T-helper 9 cell (primary cell): ENCODE measurements at places on chromosomes 1 and 21.

DNA sequence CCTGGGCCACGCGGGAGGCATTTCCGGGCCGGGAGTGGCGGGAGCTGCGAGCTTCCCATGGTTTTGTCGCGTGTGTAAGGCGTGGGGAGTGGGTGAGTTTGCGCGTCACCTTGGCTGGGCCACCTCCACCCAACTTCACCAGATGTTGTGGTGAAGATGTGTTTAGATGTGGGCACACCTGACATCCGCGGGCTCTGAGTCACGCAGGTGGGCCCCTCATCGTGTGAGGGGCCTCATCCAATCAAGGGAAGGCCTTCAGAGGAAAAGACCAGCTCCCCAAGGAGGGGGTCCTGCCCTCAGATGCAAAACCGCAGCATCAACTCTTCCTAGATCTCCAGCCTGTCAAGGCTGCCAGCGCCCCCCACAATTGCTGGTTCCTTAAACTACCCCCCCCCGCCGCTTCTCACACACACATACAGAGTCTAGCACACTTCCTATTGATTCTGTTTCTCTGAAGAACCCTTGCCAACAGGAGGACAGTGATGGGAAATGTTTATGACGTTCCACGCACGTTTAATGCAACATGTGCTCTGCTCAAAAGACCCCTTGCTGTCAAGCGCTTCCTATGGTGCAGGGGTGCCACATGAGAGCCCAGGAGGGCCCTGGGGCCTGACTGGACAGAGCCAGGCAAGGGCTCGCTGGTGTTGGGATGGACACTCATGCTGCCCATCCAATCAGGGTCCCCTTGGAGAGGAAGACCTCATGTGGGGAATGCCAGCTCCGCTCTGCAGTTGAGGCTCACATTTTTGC lies 11.9 kb downstream of the ACTRT2 start:
- peak; percentile 17 for DNase-seq

DNA sequence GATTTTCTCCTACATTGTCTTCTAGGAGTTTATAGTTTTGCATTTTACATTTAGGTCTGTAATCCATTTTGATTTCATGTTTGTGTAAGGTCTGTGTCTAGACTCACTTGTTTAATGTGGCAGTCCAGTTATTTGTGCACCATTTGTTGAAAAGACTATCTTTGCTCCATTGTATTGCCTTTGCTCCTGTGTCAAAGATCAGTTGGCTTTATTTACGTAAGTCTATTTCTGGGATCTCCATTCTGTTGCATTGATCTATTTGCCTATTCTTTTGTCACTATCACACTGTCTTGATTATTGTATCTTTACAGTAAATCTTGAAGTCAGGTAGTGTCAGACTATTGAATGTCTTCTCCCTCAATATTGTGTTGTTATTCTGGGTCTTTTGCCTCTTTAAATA lies 49.7 kb upstream of the RGS2 start:
- no peak for DNase-seq

DNA sequence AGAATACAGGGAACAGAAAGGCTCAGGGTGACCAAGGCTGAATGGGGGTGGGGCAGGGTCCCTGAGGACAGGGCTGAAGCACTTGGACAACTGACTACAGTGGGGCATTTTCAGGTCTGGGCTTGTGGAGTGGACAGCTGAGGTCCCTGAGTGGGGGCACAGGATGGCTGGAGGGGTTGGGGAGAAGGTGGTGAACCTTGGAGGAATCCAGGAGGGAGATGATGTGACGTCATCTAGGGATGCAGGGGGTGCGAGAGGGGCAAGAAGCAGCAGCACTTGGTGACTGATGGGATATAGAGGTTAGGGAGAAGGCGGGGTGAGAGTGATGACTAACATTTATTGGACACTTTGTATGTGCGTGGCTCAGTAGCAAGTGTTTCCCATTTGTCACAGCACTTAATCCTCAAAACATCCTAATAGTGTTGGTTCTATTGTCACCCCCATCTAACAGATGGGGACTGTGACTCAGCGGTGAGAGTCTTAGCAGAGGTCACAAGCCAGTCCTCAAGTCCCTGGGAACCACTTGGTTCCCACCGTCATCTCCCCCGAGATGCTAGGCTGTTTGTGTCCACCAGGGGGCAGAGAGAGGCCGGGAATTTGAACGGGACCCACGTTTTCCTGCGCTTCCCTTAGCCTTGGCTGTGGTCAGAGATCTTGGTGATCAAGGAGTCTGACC lies 27.9 kb upstream of the BMP8B start:
- peak; percentile 61 for DNase-seq

- no peak for DNase-seq
Measured at GRCh38 chr1:97599447-97599846, 321.4 kb downstream of the DPYD start.

- DNase-seq, result no peak
Measured at GRCh38 chr1:201880928-201881571, 7.6 kb upstream of the SHISA4 start.

GRCh38 chr1:24507405-24507804 lies 4.8 kb downstream of the RCAN3 start:
- DNase-seq, result no peak
